ENCODE measurements at places on chromosomes 2 and 18. TPM values are rescaled to one million over a fixed set of nuclear protein-coding genes. Genes with fewer than 3 reads are reported as not detected.

DNA sequence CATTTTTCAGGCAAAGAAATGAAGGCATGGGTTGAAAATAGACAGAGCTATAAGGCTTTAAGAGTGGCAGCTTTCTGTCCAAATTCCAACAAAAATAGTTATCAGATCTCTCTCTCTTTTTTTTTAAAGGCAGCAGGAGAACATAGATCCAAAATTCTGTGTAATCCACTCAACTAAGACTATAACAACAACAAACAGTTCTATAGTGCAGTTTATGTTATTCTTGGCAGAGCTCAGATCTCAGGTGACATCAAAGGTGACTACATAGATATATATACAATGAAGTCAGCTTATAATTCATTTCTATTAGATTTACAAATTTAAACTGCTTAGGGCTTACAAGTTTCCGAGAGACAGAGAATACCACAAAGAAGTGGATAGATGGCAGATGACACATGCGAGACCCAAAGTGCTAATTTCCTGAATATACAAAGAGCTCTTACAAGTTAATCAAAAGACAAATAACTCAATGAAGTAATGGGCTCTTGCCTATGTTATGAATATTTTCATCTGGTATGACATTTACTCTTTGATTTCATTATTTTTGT is 223.2 kb downstream of the BCL2 start:
- H3K4me1 ChIP-seq, result no peaks in the 10 kb centered on the region
- H3K36me3 ChIP-seq, result no peaks in the 10 kb centered on the region
- no peaks in the 10 kb centered on the region for H3K27me3 ChIP-seq
- DNase-seq, result no peak
- H3K4me3 ChIP-seq, result no peak overlapping the region

DNA sequence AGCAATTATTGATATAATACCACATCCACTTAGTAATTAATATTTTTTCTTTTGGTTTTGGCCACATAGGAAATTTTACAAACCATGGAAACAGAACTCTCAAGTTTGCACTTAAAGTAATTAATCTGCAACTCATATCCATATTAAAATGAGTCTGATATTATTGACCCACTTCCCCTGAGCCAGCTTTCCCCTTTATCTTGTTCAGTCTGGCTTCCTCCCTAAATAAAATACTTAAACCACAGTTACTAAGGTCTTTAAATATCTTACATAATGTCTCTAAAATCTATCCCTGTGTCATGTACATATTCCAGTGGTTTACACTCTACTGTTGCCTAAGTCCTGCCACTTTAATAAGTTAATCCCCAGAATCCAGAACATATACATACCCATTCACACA is 564.9 kb upstream of the FSHR start:
- H3K27ac ChIP-seq, result no peak overlapping the region
- H3K36me3 ChIP-seq, result no peaks in the 10 kb centered on the region
- H3K4me3 ChIP-seq, result no peak overlapping the region
- H3K4me1 ChIP-seq, result no peaks in the 10 kb centered on the region
- no peak for DNase-seq
- H3K27me3 ChIP-seq, result no peaks in the 10 kb centered on the region

DNA sequence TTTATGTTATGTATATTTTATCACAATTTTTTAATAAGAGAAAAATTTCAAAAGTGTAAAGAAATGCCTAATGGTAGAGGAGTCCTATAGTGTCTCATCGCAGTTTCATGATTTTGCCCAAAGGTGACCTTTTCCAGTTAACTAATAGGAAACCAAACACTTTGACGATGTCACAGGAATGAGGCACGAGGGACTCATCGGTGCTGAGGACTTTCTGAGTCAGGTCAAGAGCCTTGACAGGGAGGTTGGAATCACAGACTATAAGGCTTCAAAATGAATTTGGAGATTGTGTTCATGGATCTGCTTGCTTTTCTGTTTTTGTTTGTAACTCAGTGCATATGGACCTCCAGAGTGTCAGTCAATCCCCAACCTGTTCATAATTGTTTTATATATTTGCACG is 15.1 kb upstream of the RTTN start:
- no peaks in the 10 kb centered on the region for H3K4me1 ChIP-seq
- no peak overlapping the region for H3K4me3 ChIP-seq
- no peaks in the 10 kb centered on the region for H3K27me3 ChIP-seq
- no peak for DNase-seq
- no peaks in the 10 kb centered on the region for H3K36me3 ChIP-seq

GRCh38 chr2:148990968-148991367 is 47.5 kb upstream of the LYPD6B start:
- no peaks in the 10 kb centered on the region for H3K4me1 ChIP-seq
- no peaks in the 10 kb centered on the region for H3K36me3 ChIP-seq
- H3K27ac ChIP-seq, result no peak overlapping the region
- DNase-seq, result no peak

GRCh38 chr18:55654986-55655385 is 67.0 kb upstream of the TCF4 start:
- DNase-seq, result no peak
- no peaks in the 10 kb centered on the region for H3K4me1 ChIP-seq
- H3K27ac ChIP-seq, result no peak overlapping the region
- H3K4me3 ChIP-seq, result no peak overlapping the region
- H3K36me3 ChIP-seq, result no peaks in the 10 kb centered on the region

GRCh38 chr2:169452080-169452479 is 27.2 kb upstream of the BBS5 start:
- H3K27ac ChIP-seq, result no peak overlapping the region
- no peaks in the 10 kb centered on the region for H3K4me1 ChIP-seq
- no peak overlapping the region for H3K4me3 ChIP-seq
- H3K27me3 ChIP-seq, result no peaks in the 10 kb centered on the region
- no peaks in the 10 kb centered on the region for H3K36me3 ChIP-seq
- DNase-seq, result no peak

GRCh38 chr2:57515366-57515765 is 531.2 kb upstream of the VRK2 start:
- no peaks in the 10 kb centered on the region for H3K4me1 ChIP-seq
- no peaks in the 10 kb centered on the region for H3K36me3 ChIP-seq
- H3K27me3 ChIP-seq, result no peaks in the 10 kb centered on the region

The NETO1 gene
- 0.59 TPM for total RNA-seq

The LCT gene
- under 0.01 TPM for total RNA-seq

The NAPG gene
- 19.0 TPM for total RNA-seq

All from tibial nerve (tissue), 4 donors.